ENCODE measurements at places on chromosomes 11 and 22.

DNA sequence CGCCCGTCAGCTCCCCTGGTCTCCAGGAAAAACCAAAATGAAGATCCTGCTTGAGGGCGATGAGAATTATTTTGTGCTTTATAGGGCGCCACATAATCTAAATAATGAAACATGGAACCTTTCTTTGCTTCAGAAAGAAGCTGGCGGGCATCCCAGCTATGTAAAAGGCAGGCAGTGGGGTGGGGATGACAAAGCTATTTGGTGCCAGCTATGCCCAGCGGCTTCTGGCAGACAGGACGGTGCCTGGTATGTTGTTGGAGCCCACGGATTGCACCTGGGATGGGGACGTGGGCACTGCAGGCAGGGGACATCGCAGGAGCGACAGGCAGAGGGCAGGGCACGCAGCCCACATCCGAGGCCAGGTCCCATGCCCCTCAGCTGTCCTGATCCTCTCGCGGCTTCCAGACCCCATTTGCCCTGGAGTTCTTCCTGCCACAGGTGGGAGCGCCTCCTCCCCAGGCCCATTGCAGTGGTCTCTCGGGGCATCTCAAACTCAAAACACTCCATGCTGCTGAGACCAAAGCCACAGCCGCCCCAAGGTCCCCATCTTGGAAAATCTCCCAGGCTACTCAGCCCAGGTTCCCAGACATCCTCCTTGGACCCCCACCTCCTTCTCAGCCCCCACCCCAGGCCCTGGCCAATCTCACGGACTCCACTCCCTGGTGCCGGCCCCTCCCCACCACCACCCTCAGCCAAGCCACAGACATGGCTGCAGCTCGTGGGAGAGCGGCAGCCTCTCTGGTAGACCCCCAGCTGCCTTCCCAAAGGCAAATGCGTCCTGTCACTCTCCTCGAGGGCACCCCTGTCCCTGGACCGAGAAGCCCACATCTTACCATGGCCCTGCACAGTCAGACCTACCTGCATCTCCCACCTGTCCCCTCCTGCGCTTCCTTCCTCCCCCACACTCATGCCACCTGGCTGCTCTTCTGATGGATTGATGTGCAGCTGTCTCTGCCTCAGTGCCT is 45.7 kb downstream of the SHISAL1 start:
- DNase-seq = no peak

DNA sequence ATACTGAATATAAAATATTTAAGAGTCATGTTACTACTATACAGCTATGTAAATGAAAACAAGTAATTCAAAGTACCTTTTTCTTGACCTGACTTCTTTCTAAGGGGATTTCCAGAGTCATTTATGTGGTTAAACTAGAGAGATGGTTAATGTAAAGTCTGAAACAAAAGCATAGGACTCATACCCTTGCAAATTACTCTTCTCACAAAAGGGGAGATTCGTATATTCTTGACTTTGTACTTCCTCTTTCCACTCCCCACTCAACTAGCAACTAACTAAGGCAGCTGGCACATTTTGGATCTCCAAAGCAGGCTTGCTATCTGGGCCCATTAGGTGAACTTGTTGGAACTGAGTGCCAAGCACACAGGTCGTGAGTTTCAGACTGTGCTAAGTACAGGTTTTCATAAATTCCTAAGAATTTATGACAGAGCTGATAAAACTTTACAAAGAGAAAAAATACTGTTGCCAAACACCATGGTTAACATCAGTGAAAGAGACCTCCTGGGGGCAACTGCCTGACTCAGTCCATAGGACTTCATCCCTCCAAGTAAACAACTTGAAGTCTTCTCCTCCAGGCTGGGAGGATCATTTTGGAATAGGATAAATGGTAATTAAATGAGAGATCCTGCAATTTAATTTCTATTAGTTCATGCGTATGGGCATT is 77.0 kb upstream of the DDI1 start:
- DNase-seq = peak; percentile 84

DNA sequence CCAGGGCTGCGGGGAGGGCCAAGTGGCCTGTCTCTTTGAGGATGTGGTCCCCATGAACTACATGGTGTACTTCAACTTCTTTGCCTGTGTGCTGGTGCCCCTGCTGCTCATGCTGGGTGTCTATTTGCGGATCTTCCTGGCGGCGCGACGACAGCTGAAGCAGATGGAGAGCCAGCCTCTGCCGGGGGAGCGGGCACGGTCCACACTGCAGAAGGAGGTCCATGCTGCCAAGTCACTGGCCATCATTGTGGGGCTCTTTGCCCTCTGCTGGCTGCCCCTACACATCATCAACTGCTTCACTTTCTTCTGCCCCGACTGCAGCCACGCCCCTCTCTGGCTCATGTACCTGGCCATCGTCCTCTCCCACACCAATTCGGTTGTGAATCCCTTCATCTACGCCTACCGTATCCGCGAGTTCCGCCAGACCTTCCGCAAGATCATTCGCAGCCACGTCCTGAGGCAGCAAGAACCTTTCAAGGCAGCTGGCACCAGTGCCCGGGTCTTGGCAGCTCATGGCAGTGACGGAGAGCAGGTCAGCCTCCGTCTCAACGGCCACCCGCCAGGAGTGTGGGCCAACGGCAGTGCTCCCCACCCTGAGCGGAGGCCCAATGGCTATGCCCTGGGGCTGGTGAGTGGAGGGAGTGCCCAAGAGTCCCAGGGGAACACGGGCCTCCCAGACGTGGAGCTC is 13.5 kb downstream of the ADORA2A start:
- no peak for DNase-seq

- DNase-seq = no peak
Observed at GRCh38 chr11:117669062-117669461, 128.0 kb downstream of the DSCAML1 start.

Data from astrocyte of the cerebellum (primary cell).